Vagina (tissue), 2 donors: ENCODE measurements at places on chromosomes 7 and 10.

- no peaks in the 10 kb centered on the region for H3K4me1 ChIP-seq
- no peak for DNase-seq
- H3K36me3 ChIP-seq, result no peaks in the 10 kb centered on the region
- no peak overlapping the region for H3K4me3 ChIP-seq
- H3K27me3 ChIP-seq, result no peaks in the 10 kb centered on the region
- no peak overlapping the region for H3K27ac ChIP-seq
Measured at GRCh38 chr10:131537281-131537680, 225.8 kb upstream of the TCERG1L start.

DNA sequence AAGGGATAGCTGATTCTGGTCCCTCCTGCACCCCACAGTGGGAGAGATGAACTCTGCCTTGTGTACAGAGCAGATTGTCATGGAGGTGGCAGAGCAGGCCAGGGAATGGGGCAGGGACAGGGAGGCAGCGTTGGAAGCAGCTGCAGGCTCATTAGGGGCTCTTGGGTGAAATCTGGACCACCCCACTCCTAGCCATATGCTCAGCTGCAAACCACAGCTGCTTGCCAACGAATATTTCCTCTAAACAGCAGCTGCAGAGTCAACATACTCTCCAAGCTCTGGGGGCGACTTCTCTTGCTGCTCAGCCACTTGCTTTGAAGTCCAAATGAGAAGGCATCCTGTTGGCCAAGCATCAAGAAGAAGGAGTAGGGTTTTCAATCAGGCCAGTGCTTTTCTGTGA lies 302.3 kb upstream of the AUTS2 start:
- H3K4me1 ChIP-seq, result no peaks in the 10 kb centered on the region
- H3K27ac ChIP-seq, result no peak overlapping the region
- H3K27me3 ChIP-seq, result no peaks in the 10 kb centered on the region
- no peak overlapping the region for H3K4me3 ChIP-seq
- DNase-seq, result no peak

- H3K4me1 ChIP-seq, result peaks cover 72% of the 10 kb centered on the region
- H3K4me3 ChIP-seq, result no peak overlapping the region
- no peaks in the 10 kb centered on the region for H3K27me3 ChIP-seq
- H3K36me3 ChIP-seq, result no peaks in the 10 kb centered on the region
- DNase-seq, result no peak
Measured at GRCh38 chr10:84334811-84335210, 6.4 kb downstream of the CCSER2 start.

DNA sequence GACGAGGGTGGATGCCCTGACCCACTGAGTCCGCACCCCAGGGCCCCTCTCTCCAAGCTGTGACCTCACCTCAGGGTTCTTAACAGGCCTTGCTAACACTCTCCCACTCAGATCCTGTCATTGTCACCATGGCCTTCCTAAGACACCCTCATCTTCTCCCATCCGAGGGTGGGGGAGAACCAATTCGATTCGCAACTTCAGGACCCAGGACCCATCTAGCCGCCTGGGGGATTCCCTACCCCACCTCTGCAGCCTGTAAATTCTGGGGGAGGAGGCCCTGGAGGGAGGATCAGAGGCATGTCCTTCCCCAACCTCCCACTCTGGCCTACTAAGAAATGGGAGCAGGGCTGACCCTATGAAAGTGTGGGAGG lies 17.4 kb downstream of the TRIM8 start:
- H3K36me3 ChIP-seq, result peaks cover 19% of the 10 kb centered on the region
- DNase-seq, result no peak
- H3K27me3 ChIP-seq, result no peaks in the 10 kb centered on the region
- peak overlapping the region; percentile 69 for H3K27ac ChIP-seq
- peaks cover 38% of the 10 kb centered on the region for H3K4me1 ChIP-seq

DNA sequence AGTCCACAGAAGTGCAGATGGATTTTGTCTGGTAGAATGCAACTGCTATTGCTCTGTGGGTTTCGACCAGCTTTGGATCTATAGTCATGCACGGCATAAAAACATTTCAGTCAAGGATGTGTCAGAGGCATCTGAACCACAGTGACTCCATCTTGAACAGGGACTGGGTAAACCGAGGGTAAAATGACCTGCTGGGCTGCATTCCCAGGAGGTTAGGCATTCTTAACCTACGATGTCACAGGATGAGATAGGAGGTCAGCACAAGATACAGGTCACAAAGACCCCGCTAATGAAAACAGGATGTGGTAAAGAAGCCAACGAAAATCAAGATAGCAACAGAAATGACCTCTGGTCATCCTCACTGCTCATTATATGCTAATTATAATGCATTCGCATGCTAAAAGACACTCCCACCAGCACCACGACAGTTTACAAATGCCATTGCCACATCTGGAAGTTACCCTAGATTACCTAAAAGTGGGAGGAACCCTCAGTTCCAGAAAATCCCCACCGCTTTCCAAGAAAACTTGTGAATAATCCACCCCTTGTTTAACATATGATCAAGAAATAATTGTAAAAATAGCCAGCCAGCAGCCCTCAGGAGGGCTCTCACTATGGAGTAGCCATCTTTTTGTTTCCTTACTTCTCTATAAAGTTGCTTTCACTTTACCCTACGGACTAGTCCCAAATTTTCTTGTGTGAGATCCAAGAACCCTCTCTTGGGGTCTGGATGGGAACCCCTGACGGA lies 50.7 kb upstream of the CPXM2 start:
- H3K4me1 ChIP-seq, result no peaks in the 10 kb centered on the region
- H3K27me3 ChIP-seq, result no peaks in the 10 kb centered on the region
- H3K36me3 ChIP-seq, result no peaks in the 10 kb centered on the region
- H3K27ac ChIP-seq, result no peak overlapping the region

GRCh38 chr7:17617380-17617779 lies 318.9 kb downstream of the AHR start:
- DNase-seq, result no peak
- no peaks in the 10 kb centered on the region for H3K36me3 ChIP-seq
- no peaks in the 10 kb centered on the region for H3K27me3 ChIP-seq
- H3K4me1 ChIP-seq, result no peaks in the 10 kb centered on the region
- no peak overlapping the region for H3K4me3 ChIP-seq

- H3K27me3 ChIP-seq, result no peaks in the 10 kb centered on the region
- DNase-seq, result no peak
- no peaks in the 10 kb centered on the region for H3K36me3 ChIP-seq
- H3K4me3 ChIP-seq, result no peak overlapping the region
Measured at GRCh38 chr10:28331841-28332240, 29.0 kb upstream of the MPP7 start.

- H3K4me1 ChIP-seq, result peaks cover 39% of the 10 kb centered on the region
- no peaks in the 10 kb centered on the region for H3K27me3 ChIP-seq
- peak overlapping the region; percentile 81 for H3K27ac ChIP-seq
- no peak overlapping the region for H3K4me3 ChIP-seq
Measured at GRCh38 chr7:668139-668931, 58.2 kb upstream of the DNAAF5 start.

- no peak overlapping the region for H3K27ac ChIP-seq
- no peak for DNase-seq
- no peak overlapping the region for H3K4me3 ChIP-seq
- H3K27me3 ChIP-seq, result no peaks in the 10 kb centered on the region
- no peaks in the 10 kb centered on the region for H3K36me3 ChIP-seq
Measured at GRCh38 chr10:123945325-123945920, 53.8 kb upstream of the CPXM2 start.

GRCh38 chr10:74103560-74104258 lies 46.9 kb downstream of the AP3M1 start:
- no peaks in the 10 kb centered on the region for H3K4me1 ChIP-seq
- no peak overlapping the region for H3K27ac ChIP-seq
- no peak for DNase-seq

- H3K36me3 ChIP-seq, result no peaks in the 10 kb centered on the region
- H3K4me3 ChIP-seq, result no peak overlapping the region
- H3K27ac ChIP-seq, result no peak overlapping the region
- no peaks in the 10 kb centered on the region for H3K27me3 ChIP-seq
Measured at GRCh38 chr7:102842284-102842683, 70.5 kb upstream of the LRRC17 start.

- peaks cover 10% of the 10 kb centered on the region for H3K4me1 ChIP-seq
- no peak overlapping the region for H3K27ac ChIP-seq
- DNase-seq, result no peak
Measured at GRCh38 chr10:122246830-122247520, 24.1 kb upstream of the BTBD16 start.

DNA sequence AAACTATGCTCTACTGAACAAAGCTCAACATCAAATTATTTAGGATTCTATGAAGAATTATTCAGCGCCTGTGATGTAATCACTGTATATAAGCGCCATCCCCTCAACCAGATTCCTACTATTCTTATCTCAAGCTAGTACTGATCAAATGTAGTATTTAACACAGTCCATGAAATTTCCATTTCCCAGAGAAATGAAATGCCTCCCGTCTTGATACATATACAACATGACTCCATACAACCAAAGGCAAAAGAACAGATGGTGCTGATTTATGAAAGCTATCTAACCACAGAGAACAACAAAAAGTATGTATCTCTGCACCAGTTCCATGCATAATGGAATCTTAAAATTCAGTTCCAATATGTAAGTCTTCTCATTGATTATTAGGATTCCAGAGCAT lies 406.1 kb downstream of the PARD3 start:
- peaks cover 6% of the 10 kb centered on the region for H3K4me1 ChIP-seq
- H3K36me3 ChIP-seq, result no peaks in the 10 kb centered on the region
- H3K27me3 ChIP-seq, result no peaks in the 10 kb centered on the region
- H3K4me3 ChIP-seq, result no peak overlapping the region
- no peak overlapping the region for H3K27ac ChIP-seq

DNA sequence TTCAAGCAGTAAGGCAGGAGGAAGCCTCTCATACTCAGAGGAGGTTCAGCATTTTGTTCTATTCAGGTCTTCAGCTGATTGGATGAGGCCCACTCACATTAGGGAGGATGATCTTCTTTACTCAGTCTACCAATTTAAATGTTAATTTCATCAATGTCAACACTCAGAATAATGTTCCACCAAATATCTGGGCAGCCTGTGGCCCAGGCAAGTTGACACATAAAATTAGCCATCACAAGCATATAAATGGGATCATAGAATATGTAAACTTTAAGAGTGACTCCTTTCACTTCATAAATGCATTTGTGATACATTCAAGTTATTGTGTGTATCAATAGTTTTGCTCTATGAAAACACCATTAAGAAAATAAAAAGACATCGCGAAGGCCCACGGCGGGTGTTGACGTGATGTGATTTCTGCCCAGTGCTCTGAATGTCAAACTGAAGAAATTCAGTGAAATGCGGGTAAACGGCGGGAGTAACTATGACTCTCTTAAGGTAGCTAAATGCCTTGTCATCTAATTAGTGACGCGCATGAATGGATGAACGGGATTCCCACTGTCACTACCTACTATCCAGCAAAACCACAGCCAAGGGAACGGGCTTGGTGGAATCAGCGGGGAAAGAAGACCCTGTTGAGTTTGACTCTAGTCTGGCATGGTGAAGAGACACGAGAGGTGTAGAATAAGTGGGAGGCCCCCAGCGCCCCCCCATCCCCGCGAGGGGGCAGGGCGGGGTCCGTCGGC lies 536.1 kb upstream of the AUTS2 start:
- no peaks in the 10 kb centered on the region for H3K27me3 ChIP-seq
- DNase-seq, result no peak
- no peak overlapping the region for H3K4me3 ChIP-seq
- H3K27ac ChIP-seq, result no peak overlapping the region
- no peaks in the 10 kb centered on the region for H3K36me3 ChIP-seq

GRCh38 chr10:17455015-17455520 lies 673 bp upstream of the ST8SIA6 start:
- H3K4me3 ChIP-seq, result peak overlapping the region; percentile 48
- no peak for DNase-seq
- no peaks in the 10 kb centered on the region for H3K36me3 ChIP-seq
- no peak overlapping the region for H3K27ac ChIP-seq
- peaks cover 7% of the 10 kb centered on the region for H3K27me3 ChIP-seq

GRCh38 chr7:22683379-22683778 lies 43.6 kb upstream of the IL6 start:
- H3K36me3 ChIP-seq, result no peaks in the 10 kb centered on the region
- H3K4me1 ChIP-seq, result no peaks in the 10 kb centered on the region
- DNase-seq, result no peak
- H3K4me3 ChIP-seq, result no peak overlapping the region
- no peak overlapping the region for H3K27ac ChIP-seq

DNA sequence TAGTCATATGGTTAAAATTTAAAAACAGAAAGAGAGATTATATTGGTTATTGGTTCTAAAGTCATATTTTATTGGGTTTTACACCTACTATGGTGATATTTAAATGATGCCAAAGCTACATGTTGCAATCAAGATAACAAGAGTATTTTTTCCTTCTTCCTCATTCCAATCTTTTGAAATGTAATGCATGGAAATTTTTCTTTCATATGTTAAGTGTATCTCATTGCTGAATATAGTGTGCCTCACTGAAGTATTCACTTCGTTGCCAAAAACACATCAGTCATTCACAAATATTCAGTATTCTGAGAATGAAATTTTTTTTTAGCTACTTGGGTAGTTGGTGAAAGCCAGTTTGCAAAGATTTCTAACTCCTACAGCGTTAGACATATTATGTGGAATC lies 19.5 kb downstream of the HDAC9 start:
- H3K4me3 ChIP-seq, result no peak overlapping the region
- no peaks in the 10 kb centered on the region for H3K27me3 ChIP-seq
- H3K36me3 ChIP-seq, result no peaks in the 10 kb centered on the region
- H3K27ac ChIP-seq, result no peak overlapping the region
